Central memory CD4-positive, alpha-beta T cell (primary cell): ENCODE measurements at places on chromosomes 12 and 14.

- DNase-seq = no peak
Measured at GRCh38 chr12:127133675-127134335, 1133.2 kb upstream of the TMEM132C start.

- no peak for DNase-seq
Measured at GRCh38 chr14:89811954-89812575, 142.5 kb downstream of the EFCAB11 start.

GRCh38 chr14:61192989-61193388, 88.1 kb downstream of the TMEM30B start:
- no peak for DNase-seq

DNA sequence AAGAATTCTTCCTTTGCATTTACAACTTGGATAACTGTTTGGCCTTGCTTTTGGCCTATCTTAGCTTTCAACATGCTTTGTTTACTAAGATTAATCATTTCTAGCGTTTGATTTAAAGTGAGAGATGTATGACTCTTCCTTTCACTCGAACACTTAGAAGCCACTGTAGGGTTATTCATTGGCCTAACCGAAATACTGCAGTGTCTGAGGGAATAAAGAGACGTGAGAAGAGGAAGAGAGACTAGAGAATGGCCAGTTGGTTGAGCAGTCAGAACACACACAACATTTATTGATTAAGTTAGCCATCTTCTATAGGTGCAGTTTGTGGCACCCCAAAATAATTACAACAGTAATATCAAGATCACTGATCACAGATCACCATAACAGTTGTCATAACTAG, 62.3 kb upstream of the CCDC175 start:
- DNase-seq = no peak

DNA sequence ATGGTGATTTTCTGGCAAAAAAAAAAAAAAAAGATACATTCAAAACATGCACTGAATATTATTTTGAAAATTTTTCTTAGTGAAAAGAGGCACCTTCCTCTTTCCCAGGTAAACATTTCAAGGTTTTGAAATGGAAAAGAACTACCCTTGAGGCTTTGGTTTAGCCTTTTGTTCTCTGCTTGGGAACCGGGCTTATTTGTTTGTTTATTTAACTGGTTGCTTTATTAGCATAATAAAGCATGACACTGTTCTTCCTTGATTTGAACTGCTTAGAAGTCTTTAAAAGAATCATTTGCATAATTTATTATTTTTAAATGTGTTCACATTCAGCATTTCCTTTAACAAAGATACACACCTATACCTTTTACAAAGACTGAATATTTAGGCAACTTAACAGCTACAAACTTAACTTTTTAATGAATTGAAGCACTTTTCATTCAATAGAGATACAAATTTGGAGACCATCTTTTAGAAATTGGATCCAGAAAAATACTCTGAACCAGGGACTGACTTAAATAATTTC, 174.5 kb downstream of the FBXL14 start:
- DNase-seq = no peak

DNA sequence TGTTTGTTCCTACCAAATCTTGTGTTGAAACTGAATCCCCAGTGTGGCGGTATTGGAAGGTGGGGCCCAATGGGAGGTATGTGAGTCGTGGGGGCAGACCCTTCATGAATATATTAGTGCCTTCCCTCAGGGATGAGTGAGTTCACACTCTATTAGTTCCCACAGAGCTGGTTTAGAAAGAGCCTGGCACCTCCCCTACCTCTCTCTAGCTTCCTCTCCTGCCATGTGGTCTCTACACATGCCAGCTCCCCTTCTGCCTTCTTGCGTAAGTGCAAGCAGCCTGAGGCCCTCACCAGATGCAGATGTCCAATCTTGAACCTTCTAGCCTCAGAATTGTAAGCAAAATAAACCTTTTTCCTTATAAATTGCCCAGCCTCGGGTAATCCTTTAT, 105.8 kb downstream of the SPTSSA start:
- no peak for DNase-seq

GRCh38 chr12:94792693-94793092, 142.3 kb upstream of the TMCC3 start:
- no peak for DNase-seq

- no peak for DNase-seq
Measured at GRCh38 chr12:104490186-104490585, 33.4 kb downstream of the CHST11 start.

GRCh38 chr12:104219908-104220404, 4.4 kb downstream of the TXNRD1 start:
- peak; percentile 54 for DNase-seq

DNA sequence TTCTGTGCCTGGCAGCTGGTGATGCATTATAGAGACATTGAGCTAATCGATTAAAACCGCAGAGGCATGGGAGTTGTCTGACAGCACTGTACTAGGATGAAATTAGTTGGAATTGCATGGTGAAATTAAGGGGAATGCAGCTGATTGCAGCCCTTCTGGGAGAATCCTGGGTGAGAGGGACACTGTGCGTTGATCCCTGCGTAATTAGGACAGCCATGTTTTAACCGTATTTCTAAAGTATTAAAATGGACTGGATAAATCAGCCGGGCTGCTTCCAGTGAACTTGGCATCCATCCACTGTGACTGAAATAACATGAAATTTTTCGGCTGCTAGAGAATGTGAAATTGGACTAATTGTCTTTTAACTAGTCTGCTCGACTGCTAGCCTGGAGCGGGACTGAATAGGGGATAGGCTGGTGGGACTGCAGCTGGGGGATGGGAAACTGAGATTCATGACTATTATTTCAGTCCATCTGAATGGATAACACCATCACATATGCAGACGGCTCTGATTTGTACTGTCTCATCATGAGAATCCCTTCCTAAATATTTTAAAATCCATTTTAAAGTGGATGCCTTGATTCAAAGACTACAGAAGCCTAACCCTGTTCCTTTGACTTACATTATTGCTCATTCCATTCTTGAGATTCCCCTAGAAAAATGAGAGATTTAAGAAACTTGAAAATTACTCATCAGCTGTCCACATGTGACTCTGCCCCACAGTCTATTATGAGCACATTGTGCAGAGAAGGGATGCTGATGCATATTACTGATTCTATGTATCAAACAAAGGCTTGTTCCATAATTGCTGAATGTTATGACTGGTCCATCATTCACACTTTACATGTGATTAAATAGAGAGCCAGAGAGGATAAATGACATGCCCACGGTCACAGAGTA, 343.9 kb downstream of the NPAS3 start:
- no peak for DNase-seq

DNA sequence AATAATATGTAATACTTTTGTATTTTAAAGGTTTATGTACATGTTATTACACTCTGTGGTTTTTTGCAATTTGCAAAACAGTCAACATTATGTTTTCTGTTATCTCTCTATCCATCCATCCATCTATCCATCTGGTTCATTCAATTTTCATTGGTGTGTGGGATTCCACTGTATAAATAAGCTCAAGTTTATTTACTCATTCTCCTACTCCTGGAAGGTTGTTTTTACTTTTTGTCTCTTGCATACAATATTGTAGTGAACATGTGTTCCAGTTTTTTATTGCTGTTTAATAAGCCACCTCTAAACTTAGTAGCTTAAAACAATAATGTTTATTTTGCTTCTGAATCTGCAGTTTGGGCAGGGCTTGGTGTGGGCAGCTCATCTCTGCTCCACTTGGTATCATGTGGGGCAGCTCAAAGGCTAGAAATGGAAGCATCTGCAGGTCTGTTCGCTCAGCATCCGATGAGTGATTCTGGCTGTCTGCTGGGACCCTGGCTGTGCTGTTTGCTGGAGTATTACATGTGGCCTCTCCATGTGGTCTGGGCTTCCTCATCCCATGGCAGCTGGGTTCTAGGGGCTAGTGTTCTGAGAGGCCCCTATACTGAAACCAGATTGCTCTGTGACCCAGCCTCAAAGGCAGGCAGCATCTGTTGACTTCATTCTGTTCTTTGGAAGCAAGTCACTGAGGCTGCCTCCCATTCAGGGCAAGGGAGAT, 98.8 kb downstream of the SLC25A47 start:
- DNase-seq = no peak

DNA sequence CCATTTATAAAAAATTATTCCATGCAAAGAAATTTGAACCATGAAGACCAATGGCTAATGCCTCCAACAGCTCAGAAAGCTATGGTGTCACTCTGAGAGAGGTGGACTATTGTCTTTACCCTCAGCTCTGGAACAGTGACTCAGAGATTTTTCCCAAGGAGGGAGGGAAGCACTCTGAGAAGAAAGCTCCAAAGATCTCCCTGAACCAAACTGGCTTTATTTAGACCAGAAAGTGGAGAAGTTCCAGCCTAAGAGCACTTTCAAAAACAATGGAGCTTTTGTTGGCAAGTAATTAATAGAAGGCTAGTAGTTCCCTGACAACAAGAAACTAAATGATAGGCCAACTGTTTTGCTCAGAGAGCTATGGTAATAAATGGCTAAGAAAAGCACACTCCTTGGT, 599.9 kb upstream of the MDGA2 start:
- no peak for DNase-seq

DNA sequence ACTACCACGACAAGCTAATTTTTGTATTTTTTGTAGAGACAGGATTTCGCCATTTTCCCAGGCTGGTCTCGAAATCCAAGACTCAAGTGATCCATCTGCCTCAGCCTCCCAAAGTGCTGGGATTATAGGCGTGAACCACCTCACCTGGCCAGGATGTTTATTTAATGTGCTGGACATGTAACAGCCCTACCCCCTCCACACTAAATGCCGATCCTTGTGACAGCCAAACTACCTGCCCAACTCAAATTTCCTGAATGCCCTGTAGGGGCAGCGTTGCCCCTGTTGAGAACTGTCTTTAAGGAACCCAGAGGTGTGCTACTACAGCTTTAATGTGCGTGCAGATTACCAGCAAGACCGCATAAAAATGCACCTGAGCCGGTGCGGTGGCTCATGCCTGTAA, 48.1 kb downstream of the KCNK13 start:
- DNase-seq = no peak

- DNase-seq = no peak
Measured at GRCh38 chr12:28793581-28794151, 355.4 kb upstream of the FAR2 start.
